ENCODE measurements at places on chromosomes 6 and 20. TPM values are rescaled to one million over a fixed set of nuclear protein-coding genes. Genes with fewer than 3 reads are reported as not detected.

Gene PREP
- 37.7 TPM for total RNA-seq

Gene ZKSCAN8
- 6.5 TPM for total RNA-seq

Gene SCUBE3
- total RNA-seq: 0.05 TPM

Gene ZBP1
- 0.06 TPM for total RNA-seq

Gene ACTL10
- total RNA-seq: 0.05 TPM

Gene PGC
- not detected for total RNA-seq

All from A549 treated with DMSO at 1 μM for 4 hours (cell line).